ENCODE measurements at places on chromosomes 7 and 10.

DNA sequence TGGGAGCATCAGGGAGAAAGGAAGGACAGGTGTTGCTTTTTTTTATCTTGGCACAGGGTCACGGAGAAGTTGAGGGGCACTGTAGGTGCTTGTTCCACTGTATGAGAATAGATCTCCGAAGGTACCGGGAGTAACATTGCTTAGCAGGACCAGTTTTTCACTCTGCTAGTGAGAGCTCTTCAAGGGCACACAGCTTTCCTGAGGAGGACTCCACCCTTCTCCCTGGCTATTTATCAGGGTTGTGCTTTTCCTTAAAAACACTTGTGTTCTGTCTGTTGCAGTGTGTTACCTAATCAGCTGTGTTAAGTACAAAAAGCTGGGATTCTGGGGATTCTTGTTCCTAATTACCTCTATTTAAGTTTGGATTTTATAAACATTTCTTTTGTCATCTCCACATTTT lies 160.5 kb downstream of the SND1 start:
- DNase-seq, result no peak

DNA sequence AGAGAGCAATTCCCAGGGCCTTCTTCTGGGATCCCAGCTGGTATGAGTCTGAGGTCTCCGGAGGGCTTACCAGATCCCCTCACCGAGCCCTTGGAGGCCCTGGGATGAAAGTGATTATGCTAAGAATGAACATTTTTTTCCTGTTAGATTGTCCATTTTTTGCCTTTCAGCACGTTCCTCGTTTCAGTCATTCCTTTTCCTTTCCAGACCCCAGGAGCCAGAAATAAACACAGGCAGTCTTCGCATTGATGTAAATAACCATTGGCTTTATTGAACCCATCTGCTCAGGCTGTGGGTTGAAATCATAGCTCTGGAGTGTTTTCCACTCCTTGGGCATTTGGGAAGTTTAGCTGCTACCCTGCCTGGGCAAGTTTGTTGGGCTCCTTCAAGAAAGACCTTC lies 320.9 kb upstream of the AUTS2 start:
- DNase-seq, result no peak

DNA sequence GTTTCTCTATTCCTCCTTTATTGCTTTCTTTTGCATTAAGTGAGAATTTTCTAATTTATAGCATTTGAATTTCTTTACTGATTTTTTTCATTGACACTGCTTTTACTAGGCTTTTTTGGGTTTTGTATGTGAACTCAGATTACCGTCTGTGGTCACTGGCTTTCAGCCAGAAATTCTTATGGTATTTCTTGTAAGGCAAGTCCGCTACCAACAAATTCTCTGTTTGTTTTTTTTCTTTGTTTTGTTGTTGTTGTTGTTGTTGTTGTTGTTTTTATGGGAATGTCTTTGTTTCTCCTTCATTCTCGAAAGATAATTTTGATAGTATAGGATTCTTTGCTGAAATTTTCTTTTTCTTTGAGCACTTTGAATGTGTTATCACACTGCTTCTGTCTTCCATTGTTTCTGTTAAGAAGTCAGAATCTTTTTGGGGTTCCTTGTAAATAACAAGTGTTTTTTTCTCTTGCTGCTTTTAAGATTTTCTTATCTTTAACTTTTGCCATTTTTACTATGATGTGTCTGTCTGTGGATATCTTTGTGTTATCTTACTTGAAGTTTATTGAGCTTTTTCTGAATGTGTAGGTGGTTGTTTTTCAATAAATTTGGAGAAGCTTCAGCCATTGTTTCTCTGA lies 7.2 kb downstream of the NET1 start:
- no peak for DNase-seq

GRCh38 chr7:26157520-26158105 lies 5.6 kb downstream of the NFE2L3 start:
- no peak for DNase-seq

DNA sequence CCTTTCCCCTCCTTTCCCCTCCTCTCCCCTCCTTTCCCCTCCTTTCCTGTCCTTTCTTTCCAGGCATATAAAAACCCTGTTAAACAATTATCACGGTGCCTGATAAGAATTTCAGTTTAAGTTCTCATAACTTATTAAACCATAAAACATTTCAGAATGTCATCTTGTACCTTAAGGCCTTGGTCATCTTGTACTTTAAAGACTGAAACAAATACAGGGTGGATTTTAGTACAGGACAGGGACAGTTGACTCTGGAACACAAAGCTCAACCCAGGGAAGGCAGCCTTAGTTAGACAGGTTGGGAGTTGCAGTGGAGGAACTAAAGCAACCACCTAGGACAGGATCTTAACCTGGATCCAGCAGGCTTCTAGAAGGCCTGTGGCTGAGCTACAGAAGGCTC lies 1.2 kb downstream of the AGR3 start:
- no peak for DNase-seq
